ENCODE measurements at places on chromosomes 12 and 14.

DNA sequence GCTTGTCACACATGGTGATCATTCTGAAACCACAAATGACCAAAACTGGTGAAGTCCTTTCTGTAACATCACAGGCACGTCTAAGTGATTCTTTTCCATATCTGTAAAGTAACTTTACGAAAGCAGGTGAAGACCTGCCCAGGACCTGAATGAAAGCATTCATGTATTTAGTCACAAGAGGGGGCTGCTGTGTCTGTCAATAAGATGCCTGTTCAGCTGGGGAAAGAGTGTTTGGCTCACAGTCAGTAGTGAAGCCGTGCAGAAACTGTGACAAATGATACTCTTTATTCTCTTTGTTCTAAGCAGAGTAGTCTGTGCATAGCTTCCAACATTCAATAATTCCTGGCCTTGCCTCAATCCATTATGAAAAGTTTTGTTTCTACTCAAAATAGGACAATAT is 373.5 kb upstream of the OR4E1 start:
- DNase-seq = peak; percentile 28

DNA sequence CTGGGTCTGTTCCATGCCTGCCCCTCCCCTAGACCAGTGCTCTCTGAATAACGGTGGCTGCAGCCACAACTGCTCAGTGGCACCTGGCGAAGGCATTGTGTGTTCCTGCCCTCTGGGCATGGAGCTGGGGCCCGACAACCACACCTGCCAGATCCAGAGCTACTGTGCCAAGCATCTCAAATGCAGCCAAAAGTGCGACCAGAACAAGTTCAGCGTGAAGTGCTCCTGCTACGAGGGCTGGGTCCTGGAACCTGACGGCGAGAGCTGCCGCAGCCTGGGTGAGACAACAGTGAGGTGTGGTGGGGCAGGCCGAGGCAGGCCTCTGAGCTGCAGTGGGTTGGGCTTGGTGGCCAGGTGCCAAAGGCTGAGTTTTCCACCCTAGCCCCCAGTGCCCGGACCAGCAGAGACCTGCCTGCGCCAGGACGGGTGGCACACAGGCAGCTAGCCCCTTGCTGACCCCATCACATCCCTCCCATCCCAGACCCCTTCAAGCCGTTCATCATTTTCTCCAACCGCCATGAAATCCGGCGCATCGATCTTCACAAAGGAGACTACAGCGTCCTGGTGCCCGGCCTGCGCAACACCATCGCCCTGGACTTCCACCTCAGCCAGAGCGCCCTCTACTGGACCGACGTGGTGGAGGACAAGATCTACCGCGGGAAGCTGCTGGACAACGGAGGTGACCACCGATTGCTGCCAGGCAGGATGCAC is 28.2 kb upstream of the LRP1-AS start:
- peak; percentile 78 for DNase-seq

GRCh38 chr12:642633-643474 is 20.4 kb downstream of the NINJ2 start:
- DNase-seq = peak; percentile 86

DNA sequence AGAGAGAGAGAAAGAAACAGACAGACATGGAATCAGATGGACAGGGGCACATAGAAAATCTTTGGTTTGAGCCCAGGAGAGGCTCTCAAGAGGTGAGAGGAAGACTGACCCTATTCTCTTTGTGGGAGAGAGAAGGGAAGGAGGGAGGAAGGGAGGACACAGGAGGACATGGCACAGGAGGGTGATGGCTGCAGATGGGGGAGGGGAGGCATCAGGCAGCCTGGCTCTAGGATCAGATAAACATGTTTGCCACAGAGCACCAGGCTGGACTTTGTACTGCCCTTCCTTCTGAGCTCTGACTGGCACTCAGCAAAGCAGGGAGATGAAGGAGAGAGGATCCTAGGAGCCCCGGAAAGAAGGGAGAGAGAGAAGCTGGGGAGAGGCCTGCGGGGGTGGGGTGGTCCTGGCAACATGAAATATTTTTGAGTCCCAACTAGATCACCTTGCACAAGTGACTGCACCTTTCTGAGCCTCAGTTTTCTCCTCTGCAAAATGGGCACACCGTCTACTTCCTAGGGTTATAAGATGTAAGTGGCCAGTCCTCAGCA is 6.1 kb downstream of the HNF1A start:
- peak; percentile 17 for DNase-seq

DNA sequence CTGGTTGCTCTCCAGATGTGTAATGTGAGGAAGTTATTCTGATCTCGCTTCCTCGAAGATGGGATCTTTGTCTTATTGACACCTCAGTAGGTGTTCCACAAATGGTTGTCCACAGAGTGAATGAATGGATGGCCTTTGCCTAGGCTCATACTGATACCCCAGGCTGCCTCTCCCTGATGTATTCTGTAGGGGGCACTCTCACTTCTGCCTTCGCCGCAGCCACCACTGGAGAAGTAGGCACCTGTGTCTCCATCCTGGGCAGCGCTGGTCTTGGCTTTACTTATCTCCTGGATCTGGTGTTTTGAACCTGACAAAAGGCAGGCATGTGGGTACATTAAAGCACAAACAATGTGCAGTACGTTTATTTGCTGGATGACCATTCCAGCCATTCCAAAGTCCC is 82.1 kb downstream of the ZFP36L1 start:
- no peak for DNase-seq

DNA sequence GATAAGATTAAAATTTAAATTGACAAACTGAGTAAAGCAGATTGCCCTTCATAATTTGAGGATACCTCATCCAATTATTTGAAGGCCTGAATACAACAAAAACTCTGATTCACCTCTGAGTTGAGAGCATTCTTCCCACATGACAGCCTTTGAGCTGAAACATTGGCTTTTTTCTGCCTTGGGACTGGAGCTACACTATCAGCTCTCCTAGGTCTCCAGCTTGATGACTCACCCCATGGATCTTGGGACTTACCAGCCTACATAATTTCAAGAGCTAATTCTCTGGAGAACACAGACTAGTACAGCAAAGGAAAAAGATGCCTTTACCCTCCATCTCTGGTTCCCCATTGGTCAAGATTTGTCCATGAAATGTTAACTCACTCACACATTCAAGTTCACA is 555.1 kb downstream of the FOXG1 start:
- DNase-seq = no peak

GRCh38 chr14:83164016-83164415 is 1630.4 kb upstream of the SEL1L start:
- no peak for DNase-seq

DNA sequence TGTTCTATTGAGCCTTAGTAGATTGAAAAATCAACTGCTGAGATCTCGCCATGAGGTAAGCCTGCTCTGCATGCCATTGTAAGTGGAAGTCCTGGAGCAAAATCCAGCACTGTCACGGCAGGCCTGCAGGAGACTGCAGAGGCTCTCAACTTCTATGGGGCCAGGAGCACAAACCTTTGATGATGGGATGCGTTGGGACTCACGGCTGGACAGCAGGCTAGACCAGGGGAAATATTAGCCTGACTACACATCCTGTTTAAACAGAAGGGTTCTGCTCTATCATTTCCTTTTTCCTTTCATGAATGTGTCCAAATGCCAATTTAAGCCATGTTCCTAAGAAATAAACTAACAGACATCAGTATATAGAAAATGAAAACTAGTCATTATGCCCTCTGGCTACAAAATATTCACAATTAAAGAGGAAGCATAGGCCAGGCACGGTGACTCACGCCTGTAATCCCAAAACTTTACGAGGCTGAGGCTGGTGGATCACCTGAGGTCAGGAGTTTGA is 33.9 kb upstream of the RASSF8 start:
- no peak for DNase-seq

DNA sequence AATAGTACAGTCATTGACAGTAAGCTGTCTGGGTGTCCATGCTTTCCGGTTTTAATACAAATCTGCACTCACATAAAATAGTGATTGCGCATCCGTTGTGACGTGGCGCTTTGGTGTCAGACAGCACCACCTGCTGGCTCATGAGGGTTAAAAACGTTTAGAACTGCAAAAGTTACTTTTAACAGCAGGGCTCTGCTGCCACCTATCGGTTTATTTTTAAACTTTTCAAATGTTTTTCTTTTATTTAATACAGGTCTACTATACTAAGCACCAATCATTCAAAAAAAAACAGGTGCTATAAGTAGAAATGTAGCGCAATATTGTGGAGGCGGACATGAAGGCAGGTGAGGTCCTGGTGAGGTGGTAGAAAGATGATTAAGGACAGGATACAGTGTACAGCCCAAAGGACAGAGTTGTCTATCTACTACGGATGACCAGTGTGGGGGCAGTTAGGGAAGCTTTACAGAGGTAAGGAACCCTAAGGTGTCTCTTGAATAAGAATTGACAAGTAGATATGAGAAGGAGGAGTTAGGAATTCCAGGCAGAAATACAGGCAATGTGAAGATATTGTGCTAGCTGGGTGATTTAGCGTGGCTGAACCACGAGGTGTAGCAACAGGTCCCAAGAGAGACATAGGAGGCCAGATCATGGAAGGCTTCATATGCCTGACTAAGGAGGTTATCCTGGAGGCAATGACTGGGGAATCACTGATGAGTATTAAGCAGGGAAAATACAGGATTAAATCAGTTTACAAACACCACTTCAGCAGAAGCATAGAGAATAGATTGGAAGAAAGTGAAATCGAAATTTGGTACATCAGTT is 91.5 kb upstream of the PRB2 start:
- peak; percentile 93 for DNase-seq

GRCh38 chr14:21072781-21073339 is 2.8 kb downstream of the ARHGEF40 start:
- no peak for DNase-seq

DNA sequence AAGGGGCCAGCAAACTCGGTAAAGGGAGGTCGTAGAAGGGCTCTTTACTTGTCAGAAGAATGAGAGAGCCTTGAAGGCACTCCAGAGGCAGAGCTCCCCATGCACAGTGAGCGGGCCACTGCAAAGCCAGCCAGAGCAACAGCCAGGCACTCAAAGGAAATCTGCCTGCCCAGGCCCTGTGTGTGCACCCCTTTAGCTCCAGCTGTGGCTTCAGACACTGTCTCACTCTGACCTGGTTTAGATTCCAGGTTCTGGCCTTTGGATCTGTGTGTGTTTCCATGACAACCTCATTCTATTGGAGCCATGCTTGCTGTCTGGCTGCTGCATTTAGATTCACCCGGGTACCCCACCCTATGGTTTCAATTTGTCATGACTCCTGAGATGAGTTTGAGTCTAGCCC is 170.3 kb downstream of the CAPZA3 start:
- DNase-seq = no peak

GRCh38 chr12:15932327-15932726 is 21.2 kb downstream of the DERA start:
- DNase-seq = no peak

DNA sequence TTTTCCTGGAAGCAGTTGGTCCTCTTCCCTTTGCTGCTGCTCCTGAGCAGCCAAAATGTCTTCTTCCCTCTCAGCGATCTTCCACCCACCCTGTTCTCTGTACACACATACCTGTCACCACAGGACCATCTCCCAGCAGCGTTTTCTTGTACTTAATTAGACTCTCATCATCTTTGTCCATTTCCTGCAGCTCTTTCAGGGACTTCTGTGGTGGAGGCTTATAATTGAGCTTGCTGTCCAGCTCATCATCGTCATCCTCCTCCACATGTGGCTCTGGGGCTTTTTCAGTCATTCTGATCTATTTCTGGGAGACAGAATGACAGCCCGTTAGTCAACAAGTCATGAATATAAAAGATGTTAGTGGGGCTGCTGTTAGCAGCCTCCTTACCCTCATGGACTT is 11.0 kb downstream of the ARHGDIB start:
- DNase-seq = no peak

- DNase-seq = no peak
These were observed 76.7 kb upstream of the SLCO1B1 start for GRCh38 chr12:21054334-21054733.

- no peak for DNase-seq
These were observed 17.3 kb downstream of the EMG1 start for GRCh38 chr12:6987956-6988553.

DNA sequence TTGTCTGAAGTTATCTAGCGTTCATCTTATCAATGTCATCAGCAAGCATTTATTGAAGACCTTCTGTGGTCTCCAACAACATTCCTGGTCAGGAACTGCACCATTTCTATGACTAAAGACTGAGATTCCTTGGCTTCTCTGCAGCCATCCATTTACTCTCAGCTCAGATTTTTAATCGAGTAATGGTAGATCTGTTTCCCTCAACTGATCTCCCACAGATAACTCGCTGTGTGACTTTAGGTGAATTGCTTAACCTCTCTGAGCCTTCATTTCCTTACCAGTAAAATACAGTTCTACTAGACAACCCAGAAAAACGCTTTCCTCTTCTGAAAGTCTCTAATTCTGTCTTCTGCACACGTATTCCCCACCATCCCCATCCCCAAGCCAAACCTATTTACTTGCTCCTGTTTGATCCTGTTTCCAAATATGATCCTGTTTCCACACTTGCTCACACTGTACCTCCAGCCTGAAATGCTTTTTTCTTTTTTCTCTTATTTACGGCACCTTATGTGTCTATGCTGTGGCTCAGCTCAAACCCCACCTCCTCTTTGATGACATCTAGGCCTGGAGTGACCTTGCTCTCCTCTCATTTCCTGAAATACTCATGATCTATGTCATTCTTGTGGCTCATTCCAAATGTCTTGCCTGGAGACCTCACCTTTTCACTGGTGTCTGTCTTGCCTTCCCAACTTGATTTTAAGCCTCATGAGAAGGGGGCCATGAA is 21.8 kb downstream of the PLXNC1 start:
- DNase-seq = no peak

DNA sequence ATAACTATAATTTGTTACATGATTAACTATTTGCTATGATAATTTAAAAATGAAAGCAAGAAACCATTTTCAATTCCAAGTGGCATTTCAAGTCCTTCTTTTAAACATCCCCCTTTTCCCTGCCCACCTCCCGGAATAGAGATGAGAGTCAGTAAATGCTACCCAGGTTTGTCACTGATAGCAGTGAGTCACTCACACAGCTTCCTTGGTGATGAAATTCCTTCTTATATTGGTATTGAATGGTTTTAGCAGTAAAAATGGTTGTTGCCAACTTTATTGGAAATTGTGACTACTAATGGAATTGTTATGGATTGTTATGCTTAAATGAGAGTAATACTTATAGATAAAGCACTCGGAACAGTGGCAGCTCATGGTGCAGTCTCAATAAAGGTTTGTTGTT is 90.5 kb downstream of the PPM1A start:
- DNase-seq = no peak

GRCh38 chr12:5872745-5873144 is 72.3 kb downstream of the ANO2 start:
- peak; percentile 10 for DNase-seq

- DNase-seq = no peak
These were observed 1650.9 kb upstream of the SEL1L start for GRCh38 chr14:83184531-83184930.

GRCh38 chr12:69405566-69405865 is 46.0 kb downstream of the YEATS4 start:
- no peak for DNase-seq
